Spinal cord (tissue), 10 donors: ENCODE measurements at places on chromosomes 1 and 21. TPM values are rescaled to one million over a fixed set of nuclear protein-coding genes. Genes with fewer than 3 reads are reported as not detected.
A peak's percentile ranks its signal among the peaks of the same experiment; 100 is the strongest.

The PLA2G4A gene
- 15.4 TPM for total RNA-seq

The PUM1 gene
- 96.0 TPM for total RNA-seq

DNA sequence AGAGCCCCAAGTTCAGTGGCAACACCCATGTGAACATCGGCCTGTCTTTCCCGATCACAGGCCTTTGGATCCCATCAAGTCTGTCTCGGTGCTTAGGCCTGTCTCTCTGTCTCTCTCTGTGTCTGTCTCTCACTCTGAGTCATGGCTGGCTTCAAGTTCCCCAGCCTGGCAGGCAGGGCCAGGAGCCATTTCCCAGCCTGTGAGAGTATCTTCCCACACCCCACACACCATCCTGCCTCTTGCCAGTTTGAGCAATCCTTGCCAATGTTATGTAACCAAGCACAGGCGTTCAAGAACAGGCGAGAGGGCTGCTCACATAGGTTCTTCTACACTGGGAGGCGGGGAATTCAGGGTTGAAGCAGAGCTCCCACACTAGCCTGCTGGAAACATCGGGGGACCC, 70.0 kb upstream of the TMEM51 start:
- DNase-seq: no peak

DNA sequence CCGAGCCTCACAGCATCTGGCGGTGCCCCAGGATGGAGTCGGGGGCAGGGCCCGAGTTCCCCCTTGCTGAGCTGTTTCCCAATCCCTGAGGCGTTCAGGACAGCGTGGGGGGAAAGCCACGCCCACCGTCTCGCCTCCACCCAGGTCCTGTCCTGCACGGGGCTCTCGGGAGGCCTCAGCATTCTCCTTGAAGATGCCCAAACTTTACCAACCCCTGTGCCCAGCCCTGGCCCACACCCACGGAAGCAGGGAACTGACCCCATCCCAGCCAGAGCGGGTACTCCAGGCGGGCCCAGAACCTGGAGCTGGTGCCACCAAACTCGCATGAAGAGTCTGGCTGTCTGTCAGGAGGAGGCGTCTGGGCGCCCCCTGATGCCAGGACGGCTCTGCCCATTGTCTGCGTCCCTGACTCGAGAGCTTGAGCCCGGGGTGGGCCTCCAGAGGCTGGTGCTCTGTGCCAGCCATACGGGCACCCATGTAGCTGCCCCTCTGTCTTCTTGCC, 35.3 kb upstream of the POFUT2 start:
- DNase-seq: no peak

GRCh38 chr1:229985613-229986010, 81.4 kb upstream of the GALNT2 start:
- DNase-seq: no peak

DNA sequence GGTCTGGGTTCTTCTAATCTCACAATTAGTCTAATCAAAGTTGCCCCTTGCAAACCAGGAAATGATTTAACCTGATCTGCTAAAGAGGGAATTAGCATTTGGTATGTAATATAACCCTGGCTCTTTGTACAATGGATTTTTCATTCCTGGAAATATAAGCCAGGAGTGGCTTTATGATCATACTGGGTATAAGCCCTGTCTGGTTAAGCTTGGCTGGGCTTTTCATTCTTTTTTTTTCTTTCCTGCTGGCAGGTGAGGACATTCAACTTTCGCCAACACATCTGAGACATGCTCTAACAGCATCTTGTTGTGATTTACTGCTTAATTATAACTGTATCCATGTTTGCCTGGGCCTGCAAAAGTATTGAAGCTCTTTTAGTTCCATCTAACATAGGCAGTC, 20.4 kb upstream of the SDE2 start:
- DNase-seq: peak; percentile 55

The CFAP410 gene
- 11.9 TPM for total RNA-seq

- DNase-seq: no peak
Measured at GRCh38 chr21:45277101-45278045, 10.3 kb downstream of the POFUT2 start.

The PRELP gene
- 3.7 TPM for total RNA-seq

DNA sequence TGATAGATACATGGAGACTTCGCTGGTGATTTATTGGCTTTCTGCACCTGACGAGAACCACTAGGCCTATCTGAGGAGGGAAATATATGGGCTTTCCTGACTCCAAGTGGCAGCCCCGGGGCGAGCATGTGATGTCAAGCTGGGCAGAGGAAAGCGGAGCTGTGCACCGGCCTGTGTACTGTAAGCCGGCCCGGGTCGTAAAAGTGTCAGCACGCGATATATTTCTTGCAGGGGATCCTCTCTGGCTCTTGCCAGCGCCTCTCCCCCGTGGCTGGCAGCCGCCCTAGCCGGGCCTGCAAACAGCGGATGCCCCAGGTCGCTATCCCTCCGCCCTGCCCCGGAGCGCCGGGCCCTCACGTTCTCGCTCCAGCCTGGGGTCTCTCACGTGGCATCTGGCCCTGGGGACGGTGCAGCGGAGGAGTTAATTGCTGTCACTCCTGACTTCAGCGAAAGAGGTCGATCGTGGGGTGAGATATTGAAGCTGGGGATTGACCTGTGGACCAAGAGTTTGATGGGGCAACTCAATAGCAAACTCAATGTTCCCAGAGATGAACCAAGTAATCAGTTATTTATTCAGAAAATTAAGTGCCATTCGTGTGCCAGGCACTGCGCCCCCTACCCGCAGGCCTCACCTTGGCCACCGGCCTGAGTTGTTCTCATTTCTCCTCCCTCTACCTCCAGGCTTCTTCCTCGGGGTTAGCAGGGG, 41.0 kb upstream of the HAO2 start:
- peak; percentile 58 for DNase-seq

- DNase-seq: no peak
Measured at GRCh38 chr1:161044908-161045735, 655 bp downstream of the USF1 start.

The ZNF648 gene
- total RNA-seq: 0.99 TPM

The SAMD13 gene
- 5.7 TPM for total RNA-seq

The CYP4A11 gene
- 0.72 TPM for total RNA-seq

- no peak for DNase-seq
Measured at GRCh38 chr1:194658090-194658439, 1471.7 kb upstream of the B3GALT2 start.

DNA sequence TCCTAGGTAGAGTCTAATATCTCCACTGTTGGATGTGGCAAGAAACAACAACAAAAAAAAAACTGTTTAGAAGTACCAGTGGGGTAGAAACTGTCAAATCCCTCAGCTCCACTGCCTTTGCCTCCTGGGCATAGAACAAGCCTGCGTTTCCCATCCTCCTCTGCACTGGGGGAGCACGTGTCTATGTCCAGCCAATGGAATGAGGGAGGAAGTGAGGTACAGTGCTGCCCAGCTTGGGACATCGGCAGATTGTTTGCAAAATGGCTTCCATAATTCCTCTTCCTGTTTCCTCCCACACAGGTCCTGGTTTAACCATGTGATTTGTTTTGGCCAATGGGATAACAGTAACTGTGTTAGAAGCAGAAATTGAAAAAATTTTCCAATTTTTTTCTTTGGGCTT, 39.1 kb downstream of the PSMG1 start:
- no peak for DNase-seq

GRCh38 chr1:112723511-112723839, 8.3 kb upstream of the PPM1J start:
- DNase-seq: no peak

DNA sequence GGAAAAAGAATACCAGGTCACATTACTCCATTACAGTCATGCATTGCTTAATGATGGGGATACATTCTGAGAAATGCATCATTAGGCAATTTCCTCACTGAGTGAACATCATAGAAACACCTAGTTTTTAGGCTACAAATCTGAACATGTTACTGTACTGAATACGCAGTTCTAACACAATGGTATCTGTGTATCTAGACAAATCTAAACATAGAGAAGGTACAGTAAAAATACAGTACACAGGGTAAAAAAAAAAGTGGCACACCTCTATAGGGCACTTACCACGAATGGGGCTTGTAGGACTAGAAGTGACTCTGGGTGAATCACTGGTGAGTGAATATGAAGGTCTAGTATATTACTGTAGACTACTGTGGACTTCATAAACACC, 115.7 kb downstream of the AKT3 start:
- no peak for DNase-seq

- no peak for DNase-seq
Measured at GRCh38 chr1:111221633-111222291, 5.8 kb upstream of the CHI3L2 start.

The TRIM67 gene
- 13.8 TPM for total RNA-seq

DNA sequence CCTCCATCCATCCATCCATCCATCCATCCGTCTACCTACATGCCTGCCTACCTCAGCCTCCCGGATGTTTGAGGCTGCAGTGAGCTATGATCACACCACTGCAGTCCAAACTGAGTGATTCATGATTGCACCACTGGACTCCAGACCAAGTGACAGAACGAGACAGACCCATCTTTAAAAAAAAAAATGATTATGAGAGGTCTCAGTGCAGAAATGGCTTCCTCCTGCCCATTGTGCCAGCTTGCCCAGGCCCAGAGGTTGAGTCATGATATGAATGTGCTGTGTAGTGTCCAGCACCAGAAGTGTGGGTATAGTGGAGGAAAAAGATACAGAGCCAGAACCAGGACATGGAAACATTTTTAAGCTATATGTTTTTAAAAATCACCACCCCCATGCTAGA, 149.9 kb downstream of the KIF26B start:
- DNase-seq: no peak

- no peak for DNase-seq
Measured at GRCh38 chr1:95115708-95116137, 1.4 kb upstream of the TLCD4 start.

DNA sequence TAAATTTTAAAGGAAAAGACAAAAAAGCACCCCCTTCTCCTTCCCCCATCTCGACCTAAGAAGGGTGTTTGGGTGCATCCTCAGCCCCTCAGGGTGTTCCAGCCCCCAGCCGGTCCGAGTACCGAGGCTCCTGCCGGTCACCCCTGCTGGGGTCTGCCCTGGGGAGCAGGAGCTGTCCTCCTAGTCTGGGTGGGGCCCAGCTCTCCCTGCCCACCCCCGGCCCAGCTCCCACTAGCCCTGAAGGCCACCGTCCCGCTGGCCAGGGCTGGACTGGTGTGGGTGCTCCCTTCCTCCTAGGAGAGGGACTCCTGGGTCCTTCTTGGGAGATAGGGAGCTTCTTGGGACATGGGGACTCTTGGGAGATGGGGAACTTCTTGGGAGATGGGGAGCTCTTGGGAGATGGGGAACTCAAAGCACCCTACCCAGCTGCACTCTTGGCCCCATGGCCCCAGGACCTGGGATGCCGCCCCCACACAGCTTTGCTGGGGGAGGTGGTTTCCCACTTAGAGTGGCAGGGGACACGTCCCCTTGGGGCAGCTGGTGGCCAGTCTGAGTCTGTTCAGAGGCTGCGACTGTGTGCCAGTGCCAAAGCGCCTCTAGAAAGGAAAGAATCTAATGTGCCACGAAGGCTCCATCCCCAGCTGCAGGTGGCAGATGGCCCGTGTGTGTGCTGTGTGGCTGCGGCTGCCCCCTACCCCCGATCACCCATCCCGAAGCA, 44.5 kb downstream of the MORN1 start:
- no peak for DNase-seq

DNA sequence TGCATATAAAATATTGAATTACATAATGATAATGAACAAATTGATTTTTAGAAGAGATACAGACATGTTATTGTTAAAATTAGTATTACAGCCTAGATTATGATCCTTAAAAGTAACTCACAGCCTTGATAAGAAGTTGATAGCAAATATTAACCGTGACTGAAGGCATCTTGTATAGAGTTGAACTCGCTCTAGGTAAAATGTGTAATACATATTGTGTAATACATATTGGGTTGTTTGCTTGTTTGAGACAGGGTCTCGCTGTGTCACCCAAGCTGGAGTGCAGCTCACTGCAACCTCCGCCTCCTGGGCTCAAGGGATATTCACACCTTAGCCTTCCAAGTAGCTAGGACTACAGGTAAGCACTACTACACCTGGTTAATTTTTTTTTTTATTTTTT, 269.9 kb downstream of the BRINP3 start:
- DNase-seq: no peak

GRCh38 chr1:110768605-110769004, 93.9 kb upstream of the KCNA3 start:
- DNase-seq: no peak

The FCN3 gene
- 0.44 TPM for total RNA-seq

DNA sequence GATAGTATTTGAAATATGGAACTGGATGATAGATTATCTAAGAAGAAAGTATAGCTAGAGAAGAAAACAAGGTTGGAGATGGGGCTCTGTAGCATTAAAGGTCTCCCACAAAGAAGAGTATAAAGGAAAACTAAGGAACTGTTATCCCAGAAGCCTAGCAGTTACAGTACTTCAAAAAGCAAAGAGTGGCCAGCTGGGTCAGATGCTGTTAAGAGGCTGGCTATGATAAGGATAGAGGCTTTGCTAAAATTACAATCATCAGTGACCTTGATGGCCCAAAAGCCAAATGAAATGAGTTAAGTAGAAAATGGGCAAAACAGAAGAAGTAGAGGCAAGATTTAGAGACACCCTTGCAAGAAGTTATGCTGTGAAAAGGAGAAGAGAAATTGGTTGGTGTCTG, 25.1 kb upstream of the ANGPTL1 start:
- DNase-seq: no peak

GRCh38 chr1:45205011-45205909, 1.1 kb downstream of the ZSWIM5 start:
- DNase-seq: peak; percentile 10

- DNase-seq: peak; percentile 43
Measured at GRCh38 chr1:83931658-83932253, 67.2 kb downstream of the TTLL7 start.

- no peak for DNase-seq
Measured at GRCh38 chr1:176220100-176220689, 13.1 kb upstream of the COP1 start.

- DNase-seq: no peak
Measured at GRCh38 chr1:211359876-211360275, 33.2 kb downstream of the TRAF5 start.

DNA sequence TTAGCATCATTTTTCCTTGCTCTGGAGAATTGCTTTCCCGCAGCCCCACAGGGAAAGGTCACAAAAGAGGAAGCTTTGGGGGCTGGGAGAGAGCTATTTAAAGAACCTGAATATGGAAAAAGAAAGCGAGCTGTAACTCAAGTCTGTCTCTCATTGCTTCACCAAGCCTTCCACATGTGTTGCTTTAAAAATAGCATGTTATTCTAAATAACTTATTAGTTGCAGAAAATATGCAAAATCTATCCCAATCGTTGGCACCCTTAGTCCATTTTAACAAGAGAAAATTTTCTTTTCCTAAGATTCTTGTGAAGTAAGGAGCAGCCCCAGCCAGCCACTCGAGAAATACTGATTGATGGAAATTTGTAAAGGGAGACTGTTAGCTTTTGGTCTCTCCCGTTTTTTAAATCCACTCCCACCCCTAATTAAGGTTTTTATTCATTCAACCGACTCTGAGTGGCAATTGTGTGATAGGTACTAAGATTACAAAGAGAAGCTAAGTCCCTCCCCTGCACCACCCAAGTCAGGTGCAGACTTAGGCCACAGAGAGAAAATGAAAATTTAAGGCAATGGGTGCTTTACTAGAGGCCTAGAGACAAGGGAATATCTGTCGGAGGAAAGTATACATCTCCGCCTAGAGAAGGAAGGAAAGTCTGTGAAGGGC, 802 bp downstream of the CYP4X1 start:
- no peak for DNase-seq

The PRR9 gene
- not detected for total RNA-seq
